ENCODE measurements at places on chromosomes 2 and 18. TPM values are rescaled to one million over a fixed set of nuclear protein-coding genes. Genes with fewer than 3 reads are reported as not detected.
A peak's percentile ranks its signal among the peaks of the same experiment; 100 is the strongest.

- DNase-seq: no peak
- no peak overlapping the region for H3K27ac ChIP-seq
- H3K4me3 ChIP-seq: no peak overlapping the region
- no peaks in the 10 kb centered on the region for H3K4me1 ChIP-seq
Observed at GRCh38 chr2:170660409-170660808, 54.7 kb upstream of the SP5 start.

GRCh38 chr18:50629148-50629631 is 69.3 kb downstream of the MAPK4 start:
- no peaks in the 10 kb centered on the region for H3K36me3 ChIP-seq
- peaks cover 21% of the 10 kb centered on the region for H3K27me3 ChIP-seq
- no peak overlapping the region for H3K4me3 ChIP-seq
- H3K27ac ChIP-seq: no peak overlapping the region

- H3K27me3 ChIP-seq: no peaks in the 10 kb centered on the region
- H3K36me3 ChIP-seq: peaks cover 5% of the 10 kb centered on the region
- no peak for DNase-seq
- peak overlapping the region; percentile 51 for H3K27ac ChIP-seq
Observed at GRCh38 chr2:99430614-99431291, 59.1 kb downstream of the REV1 start.

- DNase-seq: no peak
- no peaks in the 10 kb centered on the region for H3K4me1 ChIP-seq
- H3K27me3 ChIP-seq: peaks cover 11% of the 10 kb centered on the region
- no peak overlapping the region for H3K4me3 ChIP-seq
Observed at GRCh38 chr2:150609831-150610582, 122.5 kb upstream of the RND3 start.

GRCh38 chr2:52970642-52971041 is 797.0 kb upstream of the CHAC2 start:
- H3K36me3 ChIP-seq: no peaks in the 10 kb centered on the region
- H3K4me1 ChIP-seq: no peaks in the 10 kb centered on the region
- H3K27ac ChIP-seq: no peak overlapping the region
- H3K27me3 ChIP-seq: no peaks in the 10 kb centered on the region
- DNase-seq: no peak

Gene LHCGR
- total RNA-seq: not detected

Gene IL1A
- 0.35 TPM for total RNA-seq

Gene AMER3
- total RNA-seq: not detected

Gene ARL4C
- 393 TPM for total RNA-seq

Gene C1GALT1C1L
- total RNA-seq: not detected
